AG10803 (cell line): ENCODE measurements at places on chromosomes 11 and 22.

DNA sequence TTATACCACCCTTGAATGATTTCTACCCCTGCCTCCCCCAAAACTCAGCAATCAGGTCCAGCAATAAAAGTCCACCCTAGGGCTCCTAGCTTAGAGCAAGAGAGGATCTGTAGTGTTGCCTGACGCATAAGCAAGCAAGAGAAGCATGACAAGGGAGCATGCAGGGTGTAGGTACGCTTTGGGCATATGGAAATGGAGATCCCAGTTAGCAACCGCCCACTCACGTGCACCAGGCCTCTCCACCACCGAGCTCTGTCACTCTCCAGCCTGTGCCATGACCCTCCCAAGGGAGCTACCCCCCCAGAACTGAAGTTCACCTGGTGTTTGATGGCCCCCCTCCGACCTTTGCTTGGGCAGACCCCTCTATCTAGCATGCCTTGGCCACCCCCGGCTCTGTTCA lies 39.4 kb downstream of the SERPINH1 start:
- DNase-seq: no peak

DNA sequence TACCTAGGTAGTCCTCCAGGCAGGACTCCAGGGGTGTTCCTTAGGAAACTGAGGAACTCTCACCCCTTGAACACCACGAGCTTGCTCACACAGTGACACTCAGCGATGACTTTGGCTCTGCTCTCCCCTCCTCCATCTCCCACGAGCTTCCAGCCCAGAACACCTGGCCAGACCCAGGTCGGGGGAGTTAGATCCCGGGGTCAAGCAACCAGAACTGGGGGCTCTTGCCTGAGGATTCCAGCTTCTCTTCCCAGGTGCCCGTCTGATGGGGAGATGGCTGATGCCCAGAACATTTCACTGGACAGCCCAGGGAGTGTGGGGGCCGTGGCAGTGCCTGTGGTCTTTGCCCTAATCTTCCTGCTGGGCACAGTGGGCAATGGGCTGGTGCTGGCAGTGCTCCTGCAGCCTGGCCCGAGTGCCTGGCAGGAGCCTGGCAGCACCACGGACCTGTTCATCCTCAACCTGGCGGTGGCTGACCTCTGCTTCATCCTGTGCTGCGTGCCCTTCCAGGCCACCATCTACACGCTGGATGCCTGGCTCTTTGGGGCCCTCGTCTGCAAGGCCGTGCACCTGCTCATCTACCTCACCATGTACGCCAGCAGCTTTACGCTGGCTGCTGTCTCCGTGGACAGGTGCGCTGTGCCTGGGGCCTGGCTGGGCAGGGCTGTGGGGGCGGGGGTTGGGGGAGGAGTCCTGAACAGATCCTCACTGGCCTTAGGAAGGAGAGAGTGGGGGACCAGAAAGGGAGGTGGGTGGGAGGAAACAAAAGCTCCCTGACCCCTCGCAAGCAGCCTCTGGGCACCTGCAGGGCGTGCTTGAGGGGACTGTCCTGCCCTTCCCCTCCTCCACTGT lies at the start of gene GALR3:
GALR3 (plus strand) TSS at position 249 of the 852 bp plus-strand sequence; CDS start at position 274, 25 bp downstream.
- no peak for DNase-seq

DNA sequence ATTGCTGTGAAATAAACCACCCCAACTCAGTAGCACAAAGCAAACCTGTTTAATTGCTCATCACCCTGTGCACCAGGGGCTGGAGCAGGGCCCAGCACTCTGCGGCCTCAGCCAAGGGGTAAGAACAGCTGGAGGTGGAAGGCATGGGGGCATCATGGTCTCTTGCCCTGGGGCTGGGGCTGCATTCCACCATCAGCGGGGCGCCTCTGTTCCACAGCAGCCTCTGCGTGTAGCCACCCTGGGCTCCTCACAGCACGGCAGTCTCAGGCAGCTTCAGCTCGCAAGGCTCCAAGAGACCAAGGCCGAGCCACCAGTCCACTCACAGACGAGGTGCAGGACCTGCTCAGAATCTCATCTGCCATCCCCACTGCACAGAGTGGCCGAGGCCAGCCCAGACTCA lies 630.7 kb downstream of the TBC1D22A start:
- DNase-seq: no peak

- no peak for DNase-seq
Measured at GRCh38 chr11:46330154-46330553, 17.1 kb upstream of the DGKZ start.

DNA sequence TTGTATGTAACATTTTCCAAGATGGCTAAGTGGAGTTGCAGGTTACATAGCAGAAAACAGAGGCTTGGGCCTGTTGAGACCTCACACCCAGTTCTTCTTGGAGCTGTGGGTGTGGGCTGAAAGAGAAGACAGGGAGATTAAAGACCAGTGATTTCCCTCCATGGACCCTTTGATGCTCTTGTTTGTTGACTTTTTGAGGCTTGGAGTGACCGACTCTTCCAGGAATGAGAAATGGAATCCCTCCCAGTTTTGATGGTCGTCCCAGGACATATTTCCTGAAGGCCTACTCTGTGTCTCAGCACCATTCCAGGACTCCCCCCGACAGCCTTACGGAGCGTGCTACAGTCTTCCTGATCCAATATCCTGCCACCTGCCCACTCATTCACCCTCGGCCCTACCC lies 96.9 kb downstream of the PTPRJ start:
- no peak for DNase-seq

GRCh38 chr11:128886406-128887124 lies 4.6 kb upstream of the KCNJ5 start:
- DNase-seq: no peak

DNA sequence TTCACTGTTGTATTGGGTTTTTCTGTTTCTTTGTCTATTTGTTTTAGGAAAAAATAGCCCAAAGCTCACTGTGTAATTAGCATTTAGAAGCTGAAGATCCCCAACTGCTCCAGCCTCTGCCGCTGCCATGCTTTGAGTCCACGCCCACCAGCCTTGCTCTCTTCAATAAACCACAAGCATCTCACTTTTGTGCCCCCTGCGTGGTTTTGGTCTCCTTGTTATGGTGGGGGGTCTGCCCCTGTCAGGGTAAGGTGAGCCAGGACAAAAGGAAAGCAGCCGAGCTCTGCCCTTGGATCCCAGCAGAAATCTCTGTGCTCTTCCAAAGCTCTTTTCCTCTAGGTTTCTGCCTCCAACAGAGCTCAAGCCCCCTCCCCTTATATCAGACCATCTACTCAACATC lies 4.2 kb downstream of the SCGB1A1 start:
- no peak for DNase-seq

DNA sequence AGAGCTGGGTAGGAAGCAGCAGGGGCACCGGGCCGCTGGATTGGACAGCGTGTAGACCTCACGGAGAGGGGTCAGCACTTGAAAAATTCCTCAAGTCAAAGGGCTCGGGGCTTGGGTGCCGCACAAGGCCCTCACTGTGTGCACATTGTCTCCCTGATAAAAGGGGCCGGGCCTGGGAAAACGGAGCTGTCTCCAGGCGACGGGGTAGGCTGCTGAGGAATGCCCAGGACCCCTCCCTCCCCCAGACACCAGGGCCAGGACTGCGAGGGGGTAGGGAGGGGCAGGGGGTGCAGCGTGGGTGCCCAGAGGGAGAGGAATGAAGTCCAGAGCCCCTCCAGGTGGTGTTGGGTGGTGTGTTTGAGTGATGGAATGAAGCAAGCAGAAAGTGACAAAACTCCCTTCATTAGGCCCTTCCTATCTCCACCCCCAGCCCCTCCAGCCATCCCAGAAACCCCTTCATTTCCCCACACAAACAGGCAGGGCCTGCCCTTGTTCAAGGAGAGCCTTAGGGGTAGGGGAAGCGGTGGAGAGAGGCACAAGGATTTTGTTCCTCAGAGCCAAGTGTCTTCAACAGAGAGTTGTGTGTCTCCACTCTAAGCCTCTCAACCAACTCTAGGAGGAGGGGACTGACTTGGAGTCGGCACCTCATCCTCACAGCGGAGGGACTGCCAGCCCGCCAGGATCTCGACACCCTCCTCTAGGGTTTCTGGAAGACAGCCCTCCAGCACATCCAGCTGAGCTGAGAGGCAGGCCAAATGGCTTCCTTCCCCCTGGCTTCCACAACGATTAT lies 63.9 kb downstream of the SYN3 start:
- no peak for DNase-seq

DNA sequence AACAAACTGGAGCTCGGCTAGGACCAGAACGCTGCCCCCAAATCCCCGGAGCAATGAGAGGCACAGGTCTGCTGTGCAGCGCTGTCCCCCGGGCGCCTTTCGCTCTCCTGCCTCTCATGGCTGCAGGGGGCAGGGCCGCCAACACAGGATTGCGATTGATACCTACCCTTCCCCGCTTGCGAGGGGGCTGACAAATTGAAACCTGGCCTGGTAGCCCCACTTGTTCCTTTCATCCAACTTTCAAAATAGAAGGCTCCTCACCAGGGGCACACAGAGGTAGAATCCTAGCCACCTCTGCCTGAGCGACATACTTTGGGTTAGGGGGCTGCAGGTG lies 642 bp upstream of the CASTOR1 start:
- no peak for DNase-seq

GRCh38 chr11:31827455-31828206 lies 16.5 kb upstream of the PAX6 start:
- DNase-seq: no peak

DNA sequence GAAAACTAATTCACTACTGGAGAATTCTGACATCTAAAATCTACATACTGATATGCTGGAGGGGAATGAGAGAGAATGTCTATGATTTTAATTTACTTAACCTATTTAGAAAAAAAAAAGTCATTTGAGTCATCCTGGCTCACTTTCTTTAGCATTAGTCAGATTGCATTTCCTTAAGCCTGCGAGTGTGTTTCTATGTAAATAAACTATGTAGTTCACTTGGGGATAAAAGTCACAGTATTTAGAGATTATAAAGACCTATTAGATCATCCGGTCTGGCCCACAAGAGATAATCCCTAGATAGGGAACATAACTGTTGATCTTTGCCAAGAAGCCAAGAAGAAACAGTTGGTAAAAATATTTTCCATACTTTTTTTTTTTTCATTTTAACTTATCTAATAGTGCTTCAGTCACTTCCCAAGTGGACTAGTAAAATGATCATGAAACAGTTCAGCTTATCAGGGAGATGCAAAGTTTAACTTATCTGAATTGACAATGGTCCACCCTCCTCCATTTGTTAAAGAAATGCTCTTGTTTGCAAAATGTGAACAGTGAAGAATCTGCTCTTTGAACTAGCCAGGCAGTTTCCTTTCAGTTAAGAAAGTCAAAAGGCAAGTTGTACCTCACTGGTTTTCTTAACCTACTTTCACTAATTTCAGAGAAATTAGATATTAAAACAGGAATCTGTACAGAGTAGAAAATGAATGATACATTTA lies 21.2 kb upstream of the BLID start:
- peak; percentile 86 for DNase-seq

- DNase-seq: no peak
Measured at GRCh38 chr11:102306048-102306597, 11.2 kb upstream of the BIRC3 start.

- no peak for DNase-seq
Measured at GRCh38 chr11:79367844-79368243, 73.0 kb downstream of the TENM4 start.

DNA sequence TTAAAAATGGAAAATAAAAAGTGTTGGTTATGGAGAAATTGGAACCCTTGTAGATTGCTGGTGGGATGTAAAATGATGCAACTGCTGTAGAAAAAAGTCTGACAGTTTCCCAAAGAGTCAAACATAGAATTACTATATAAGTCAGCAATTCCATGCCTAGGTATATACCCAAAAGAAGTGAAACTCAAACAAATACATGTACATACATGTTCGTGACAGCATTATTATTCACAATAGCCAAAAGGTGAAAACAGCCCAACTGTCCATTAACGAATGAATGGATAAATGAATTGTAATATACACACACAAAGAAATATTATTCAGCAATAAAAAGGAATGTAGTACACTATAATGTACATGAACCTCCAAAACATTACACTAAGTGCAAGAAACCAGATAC lies 116.0 kb downstream of the TTC28 start:
- no peak for DNase-seq

DNA sequence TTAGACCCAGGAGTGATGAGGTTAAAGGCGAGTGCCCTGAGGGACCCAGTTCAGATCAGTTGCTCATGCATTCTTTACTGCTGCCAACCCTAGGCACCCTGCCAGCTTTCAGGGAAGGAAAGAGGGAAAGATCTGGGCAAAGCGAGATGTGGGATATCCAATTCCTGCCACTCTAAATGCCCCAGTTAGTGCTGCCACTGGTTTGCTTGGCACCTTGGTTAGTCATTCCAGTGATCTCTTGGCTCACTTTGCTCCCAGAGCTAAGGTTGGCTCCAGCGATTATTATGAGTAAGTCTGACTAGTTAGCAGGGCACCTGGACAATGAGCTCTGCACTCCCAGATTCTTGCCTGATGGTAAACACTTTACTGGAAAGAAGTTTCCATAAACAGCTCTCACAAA lies 85.0 kb downstream of the INSC start:
- DNase-seq: peak; percentile 38

DNA sequence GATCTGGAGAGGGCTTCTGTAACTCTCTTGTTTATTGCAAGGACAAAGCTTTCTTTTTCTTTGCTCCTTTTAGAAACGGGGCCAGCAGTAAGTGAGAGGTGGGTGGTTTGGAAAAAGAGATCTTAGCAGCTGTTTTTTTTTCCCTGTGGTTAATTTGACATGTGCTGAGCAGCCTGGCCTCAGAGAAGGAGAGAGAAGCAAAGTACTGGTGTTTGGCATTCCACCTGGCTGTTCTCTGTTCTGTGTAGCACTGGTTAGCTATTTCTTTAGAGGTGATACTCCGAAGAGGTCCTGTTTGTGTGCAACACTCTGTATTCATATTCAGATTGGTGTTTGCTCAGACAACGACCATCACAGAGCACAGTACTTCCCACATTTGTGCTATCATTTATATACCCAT lies 80.8 kb upstream of the SORL1-AS1 start:
- DNase-seq: no peak

DNA sequence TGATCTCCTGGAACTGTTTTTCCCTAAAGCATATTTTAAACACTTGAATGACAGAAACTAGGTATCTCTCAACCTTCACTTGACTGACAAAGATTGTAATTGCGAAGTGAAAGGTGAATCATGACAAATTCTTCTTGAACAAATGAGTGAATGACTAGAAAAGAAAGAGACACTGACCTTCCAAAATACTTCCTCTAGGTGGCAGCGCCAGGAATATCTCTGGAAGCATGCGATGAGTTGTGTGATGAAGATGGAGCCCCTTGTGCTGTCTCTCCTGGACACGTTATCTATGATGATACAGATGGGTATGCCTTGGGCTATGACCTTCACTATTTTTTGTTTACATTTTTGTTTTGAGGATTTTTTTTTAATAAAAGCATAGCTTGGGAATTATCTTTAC lies 7.0 kb upstream of the CASP12 start:
- DNase-seq: no peak

DNA sequence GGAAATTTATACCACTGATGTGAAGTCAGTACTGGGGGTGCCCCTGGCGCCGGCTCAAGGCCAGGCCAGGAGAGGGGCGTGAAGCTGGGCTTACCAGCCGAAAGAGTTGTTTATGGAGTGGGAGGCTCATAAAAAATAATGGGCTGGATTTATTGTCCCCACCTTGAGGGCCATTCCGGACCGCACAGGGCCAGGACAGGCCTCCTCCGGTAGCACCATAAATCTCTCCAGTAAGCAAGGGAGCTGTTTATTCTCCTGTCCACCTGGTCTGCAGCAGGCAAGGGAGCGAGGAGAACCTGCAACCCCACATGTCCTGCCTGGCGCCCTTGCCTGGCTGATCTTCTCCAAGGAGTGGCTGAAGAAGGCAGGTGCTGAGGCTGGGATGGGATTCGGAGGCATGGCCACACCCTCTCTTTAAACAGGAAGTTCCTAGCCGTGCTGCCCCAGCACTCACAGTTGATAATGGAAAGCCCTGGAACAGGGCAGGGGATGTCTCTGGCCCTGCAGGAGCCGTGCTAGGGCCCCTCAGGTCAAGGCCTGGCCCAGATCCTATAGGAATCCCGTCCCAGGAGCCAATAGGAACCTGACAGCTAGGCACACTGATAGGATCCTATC lies 65.1 kb downstream of the SCUBE1 start:
- DNase-seq: no peak
